ENCODE measurements at places on chromosomes 2 and 18.

DNA sequence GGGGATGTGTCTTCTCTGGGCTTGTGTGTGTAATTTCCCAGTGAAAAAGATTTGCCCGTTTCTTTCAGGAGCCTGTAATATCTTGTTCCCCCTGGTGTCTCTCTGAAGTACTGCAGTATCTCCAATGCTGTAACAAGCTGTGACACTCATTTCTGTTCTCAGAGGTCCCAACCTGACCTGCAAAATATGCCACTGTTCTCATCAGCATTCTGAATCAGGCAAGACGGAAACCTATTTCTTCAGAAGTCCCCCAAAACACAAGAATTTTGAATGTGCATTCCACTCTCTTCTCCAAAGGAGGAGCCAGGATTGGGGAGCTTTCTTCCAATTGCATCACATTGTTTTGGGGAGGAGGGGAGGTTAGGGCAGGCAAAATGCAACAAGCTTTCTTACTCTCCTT is 77.0 kb upstream of the CNGA3 start:
- peak; percentile 23 for DNase-seq

DNA sequence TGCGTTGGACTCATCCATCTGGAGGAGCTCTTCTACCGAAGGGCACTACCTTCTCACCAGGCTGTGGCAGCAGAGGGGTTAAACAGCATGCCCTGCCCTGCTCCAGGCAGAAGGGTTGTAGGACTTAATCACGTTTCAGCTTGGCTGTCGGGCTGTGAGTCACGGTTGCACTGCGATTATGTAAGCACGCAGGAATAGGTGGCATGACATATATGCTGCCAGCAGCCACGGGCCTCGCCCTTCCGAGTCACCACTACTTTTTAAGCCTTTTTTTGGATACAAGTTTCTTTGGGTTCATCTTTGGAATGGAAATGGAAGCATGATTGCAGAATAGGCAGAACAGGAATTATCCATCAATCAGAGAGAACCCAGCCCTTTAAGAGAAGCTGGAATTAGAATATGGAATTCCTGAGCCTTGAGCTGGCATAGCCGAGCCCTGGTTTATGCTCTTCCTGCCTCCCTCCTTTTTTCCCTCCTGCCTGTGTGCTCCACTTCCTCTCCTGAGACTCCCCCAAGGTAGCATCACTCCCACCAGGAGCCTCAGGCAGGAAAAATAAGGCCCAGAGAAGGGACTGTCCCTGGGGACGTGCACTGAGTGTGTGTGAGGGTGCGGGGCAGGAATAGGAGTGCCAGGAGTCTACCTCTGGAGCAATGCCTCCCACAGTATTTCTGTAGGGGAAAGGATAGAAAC is 86.8 kb downstream of the SEMA4F start:
- DNase-seq: peak; percentile 88

DNA sequence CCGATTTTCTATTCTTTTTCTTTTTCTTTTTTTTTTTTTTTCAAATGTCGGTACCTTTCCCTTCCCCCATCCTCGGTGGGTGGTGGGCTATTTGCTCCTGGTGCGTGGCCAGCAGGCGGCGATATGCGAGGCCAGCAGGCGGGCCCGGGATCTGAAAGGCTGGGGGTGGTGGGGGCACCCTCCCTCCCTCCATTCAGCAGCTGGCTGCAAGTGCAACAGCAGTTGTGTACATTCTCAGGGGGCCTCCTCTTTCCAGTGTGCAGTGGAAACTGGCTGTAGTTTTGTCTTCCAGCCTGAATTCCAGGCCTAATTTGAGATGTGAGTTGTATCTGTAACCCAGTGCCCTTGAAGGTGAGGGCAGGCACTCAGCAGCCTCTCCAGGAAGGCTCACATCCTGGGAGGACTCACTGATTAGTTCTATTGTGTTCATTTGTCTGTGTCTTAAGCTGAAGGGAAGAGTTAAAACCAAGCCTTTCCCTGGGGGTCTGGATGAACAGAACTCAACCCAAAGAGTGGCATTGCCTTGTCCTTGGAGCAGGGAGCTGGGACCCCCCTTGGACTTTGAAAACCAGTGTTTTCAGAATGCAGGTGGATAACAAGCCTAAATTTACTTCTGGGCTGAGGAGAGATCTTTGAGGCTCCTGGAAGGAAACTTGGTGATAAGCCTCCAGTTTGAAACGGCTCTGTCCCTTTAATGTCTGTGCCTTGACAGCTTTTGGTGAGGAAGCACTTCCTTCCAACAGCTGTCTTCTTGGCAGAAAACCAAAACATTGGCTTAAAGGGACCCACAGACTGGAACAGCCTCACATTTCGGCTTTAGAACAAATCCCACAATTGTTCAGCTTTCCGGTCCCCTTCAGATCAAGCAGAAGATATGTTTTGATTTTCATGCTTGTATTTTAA is 3.3 kb downstream of the MYCN start:
- DNase-seq: no peak

- peak; percentile 2 for DNase-seq
Observed at GRCh38 chr2:148756292-148756975, 111.9 kb downstream of the EPC2 start.

DNA sequence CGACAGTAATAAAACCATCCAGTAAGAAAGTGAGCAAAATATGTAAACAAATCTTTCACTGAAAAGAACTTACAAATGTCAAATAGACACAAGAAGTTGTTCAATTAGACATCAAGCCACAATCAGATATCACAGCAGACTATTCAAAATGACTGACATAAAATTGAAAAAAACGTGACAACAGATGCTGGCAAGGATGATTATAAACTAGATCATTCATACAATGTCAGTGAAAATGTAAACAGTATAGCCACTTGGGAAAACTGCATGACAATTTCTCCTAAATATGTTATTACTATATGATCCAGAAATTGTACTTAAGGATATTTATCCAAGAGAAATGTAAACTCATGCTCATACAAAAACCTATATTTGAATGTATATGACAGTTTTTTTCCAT is 609.4 kb upstream of the CNTNAP5 start:
- DNase-seq: no peak

DNA sequence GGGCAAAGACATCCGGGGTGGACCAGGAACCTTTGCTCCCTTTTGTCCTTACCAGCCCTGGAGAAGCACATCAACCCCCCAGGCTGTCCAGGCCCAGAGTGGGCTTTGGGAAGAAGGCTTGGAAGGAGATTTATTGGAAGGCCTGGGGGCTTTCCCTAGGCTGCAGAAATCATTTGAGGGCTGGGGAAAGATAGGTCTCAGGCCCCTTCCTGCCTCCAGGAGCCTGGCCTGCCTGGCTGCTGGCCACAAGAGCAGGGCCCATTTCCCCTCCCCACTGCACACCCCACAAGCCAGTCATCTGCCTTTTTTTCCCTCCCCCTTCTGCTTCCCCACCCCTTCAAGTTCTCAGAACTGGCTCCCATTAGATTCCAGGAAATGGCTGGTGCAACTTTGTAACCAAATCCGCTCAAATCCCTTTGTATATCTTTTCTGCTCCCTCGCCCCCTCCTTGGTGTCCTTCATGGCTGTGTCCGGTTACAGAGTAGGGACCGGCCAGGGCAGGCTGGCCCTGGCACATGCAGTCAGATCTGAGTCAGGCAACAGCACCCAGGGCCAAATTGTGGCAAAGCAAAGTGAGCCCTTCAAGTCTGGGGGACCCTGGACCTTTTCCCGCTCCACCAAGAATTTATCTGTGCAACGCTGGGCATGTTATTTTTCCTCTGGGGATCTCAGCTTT is 20.8 kb upstream of the TNP1 start:
- no peak for DNase-seq

DNA sequence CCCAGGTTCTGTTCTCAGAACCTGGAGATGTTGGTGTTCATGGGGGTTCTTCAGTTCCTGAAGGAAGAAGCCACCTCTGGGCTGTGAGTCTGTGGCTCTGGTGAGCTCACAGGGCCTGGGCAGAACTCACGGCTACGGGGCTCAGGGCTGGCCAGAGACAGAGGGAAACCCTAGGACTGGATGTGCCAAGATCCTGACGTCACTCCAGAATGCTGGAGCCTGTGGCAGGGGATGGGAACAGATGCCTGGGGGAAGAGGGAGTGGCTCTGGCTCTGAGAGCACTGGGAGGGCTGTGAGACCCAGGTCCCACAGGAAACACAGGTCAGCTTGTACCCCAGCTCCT is at the start of gene OTOF:
OTOF (minus strand) TSS at position 214 of the 343 bp plus-strand sequence.
- DNase-seq: no peak

DNA sequence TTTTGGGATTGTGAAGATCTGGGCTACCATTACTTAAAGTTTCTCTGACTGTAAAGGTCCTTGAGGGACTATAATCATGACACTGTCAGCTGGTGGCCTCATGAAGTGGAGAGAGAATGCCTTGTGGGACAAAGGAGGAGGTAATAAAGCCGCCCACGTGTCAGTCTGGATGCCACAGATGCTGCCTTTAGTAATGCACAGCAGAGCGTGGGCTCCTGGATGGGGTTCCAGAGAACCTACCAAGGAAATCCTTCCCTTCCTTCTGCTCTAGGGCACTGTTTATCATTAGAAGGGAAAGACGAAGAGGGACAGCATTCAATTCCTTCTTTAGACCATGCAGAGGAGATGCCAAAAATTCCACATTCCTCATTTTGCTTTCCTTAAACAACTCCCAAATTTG is 63.5 kb downstream of the COL5A2 start:
- DNase-seq: no peak

- DNase-seq: no peak
Observed at GRCh38 chr2:110843959-110844510, 111.7 kb downstream of the ACOXL start.

- DNase-seq: peak; percentile 62
Observed at GRCh38 chr18:13375302-13376255, 157.0 kb downstream of the LDLRAD4 start.

DNA sequence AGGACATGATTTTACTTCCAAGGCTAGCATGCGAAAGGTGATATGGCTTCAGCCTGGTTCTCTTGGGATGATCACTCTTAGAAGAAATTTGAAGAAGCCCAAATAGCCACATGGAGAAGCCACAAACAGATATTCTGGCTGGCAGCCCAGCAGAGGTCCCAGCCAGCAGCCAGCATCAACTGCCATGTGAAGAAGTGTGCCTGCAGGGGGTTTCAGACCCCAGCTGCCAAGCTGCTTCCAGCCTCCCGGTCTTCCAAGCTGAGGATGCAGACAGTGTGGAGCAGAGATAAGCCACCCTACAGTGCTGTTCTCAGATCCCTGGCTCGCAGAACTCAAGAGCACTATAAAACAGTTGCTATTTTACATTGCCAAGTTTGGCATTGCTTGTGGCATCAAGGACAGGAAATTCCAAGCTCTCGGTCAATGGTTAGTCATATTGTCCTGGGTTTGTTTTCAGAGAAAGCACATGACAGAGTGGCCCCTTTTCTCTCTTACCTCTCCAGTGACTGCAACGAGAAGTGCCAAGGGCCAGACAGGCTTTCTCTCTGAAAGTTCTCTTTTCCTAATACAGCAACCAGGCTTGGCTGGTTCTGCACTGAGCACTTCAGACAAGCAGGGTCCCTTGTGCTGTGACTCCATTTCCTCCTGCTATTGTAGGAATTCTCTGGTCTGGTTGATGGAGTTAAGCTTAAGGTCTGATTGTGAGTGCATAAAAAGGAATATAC is 223.7 kb downstream of the ANKRD30B start:
- DNase-seq: peak; percentile 61

- DNase-seq: no peak
Observed at GRCh38 chr2:166472332-166472731, 21.7 kb downstream of the SCN7A start.

- no peak for DNase-seq
Observed at GRCh38 chr2:187497858-187498463, 49.9 kb upstream of the CALCRL start.

- peak; percentile 65 for DNase-seq
Observed at GRCh38 chr2:200905618-200906296, 16.6 kb downstream of the NIF3L1 start.

DNA sequence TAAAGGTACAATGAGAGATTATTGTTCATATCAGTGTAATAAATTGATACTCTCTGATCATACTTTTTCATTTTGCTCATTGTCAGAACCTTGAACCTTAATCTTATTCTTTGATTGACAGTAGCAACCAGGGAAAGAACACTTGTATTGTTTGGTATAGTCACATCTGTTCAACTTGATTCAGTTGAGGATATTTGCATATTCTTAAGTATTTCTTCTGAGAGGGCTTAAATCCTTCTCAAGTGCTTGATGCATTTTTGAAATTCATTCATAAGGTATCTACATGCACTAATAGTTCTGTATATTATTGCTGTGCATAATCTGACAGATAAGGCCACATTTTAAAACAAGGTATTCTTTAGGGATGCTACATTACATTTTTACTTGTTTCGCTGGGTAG is 118.9 kb downstream of the EHBP1 start:
- no peak for DNase-seq

- DNase-seq: no peak
Observed at GRCh38 chr2:165082479-165082878, 121.4 kb downstream of the SCN3A start.

GRCh38 chr2:29628862-29629261 is 292.5 kb downstream of the ALK start:
- no peak for DNase-seq

DNA sequence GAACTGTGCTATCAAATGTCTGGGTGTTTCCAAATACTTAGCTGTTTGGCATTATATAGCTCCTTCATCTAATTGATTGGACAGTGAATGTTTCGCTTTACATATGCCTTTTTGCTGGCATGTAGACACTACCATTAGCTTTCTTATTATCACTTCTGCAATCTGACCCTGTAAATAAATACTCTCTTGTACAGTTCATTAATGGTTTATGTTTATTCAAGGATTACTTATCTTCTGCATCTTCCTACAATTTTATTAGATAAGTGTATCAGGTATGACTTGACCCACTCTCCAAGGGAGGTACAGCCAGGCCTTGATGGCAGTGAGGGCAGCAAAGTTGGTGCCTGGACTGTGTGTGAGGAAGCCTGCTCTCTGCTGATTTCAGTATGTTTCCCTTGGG is 614.1 kb upstream of the SETBP1 start:
- DNase-seq: no peak

- no peak for DNase-seq
Observed at GRCh38 chr2:227052879-227053278, 111.1 kb downstream of the COL4A4 start.

DNA sequence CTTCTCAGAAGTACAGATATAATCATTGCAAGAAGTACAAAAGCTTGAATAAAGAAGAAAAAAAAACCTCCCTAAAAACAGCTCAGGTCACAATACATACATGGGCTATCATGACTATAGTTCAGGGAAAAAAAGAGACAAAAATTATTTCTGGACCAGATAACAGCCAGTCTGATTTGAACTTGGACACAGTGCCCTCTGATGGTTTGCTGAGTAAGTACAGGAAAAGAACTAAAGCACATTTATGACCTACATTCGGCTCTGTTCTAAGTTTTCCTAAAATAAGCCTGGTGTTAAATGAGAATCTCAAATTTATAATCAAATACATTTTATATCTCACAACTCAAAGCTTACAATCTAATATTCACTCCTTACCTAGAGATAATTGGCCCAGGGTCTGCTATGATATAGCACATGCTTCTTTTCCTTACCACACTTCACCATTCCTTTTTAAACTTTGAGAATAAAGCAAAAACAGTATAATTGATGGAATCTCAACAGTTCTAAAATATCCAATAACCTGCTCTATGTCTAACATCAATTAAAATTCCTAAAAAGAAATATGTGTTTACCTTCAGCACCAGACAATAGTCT is 81.1 kb downstream of the RAPH1 start:
- DNase-seq: peak; percentile 27

All from Caki2 (cell line).